IMR-90 (cell line): ENCODE measurements at places on chromosomes 4 and X.

- peak; percentile 43 for DNase-seq
These were observed 242.0 kb downstream of the BCOR start for GRCh38 chrX:39855748-39856129.

DNA sequence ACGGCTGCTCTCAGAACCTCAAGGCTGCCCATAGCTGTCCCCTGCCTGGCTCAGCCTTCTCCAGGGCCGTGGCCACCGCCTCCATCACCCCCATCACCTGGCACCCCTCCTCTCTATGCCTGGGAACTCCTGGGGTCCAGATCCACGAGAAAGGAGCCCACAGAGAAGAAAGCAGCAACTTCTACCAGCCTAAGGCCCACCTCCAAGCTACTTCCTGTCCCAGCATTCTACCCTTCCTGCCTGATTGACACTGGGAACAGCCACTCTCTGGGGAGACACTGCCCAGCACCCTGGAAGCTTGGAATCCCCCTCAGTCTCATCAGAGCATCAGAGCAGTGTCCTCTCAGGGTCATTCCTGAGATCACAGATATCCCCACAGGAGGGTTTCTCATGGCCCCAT, 36.9 kb upstream of the PROM1 start:
- DNase-seq = peak; percentile 1

GRCh38 chr4:37422638-37423037, 178.1 kb downstream of the NWD2 start:
- DNase-seq = no peak

DNA sequence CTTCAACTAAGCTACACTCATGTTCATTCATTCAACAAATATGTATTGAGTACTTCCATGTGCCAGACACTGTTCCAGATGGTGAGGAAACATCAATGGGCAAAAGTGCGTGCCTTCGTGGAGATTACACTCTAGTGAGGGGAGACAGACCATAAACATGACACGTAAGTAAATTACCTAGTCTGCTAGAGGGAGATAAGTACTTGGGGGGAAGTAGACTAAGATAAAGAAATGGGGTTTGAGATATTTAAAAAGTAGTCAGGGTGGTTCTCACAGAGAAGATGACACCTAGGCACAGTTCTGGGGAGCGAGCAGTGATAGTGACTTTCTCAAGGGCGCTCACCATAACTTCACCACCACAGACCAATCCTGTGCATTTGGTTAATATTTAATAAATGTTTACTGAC, 11.7 kb downstream of the JCHAIN start:
- DNase-seq = peak; percentile 55

- DNase-seq = no peak
These were observed 797 bp downstream of the CD99L2 start for GRCh38 chrX:150897421-150898320.

DNA sequence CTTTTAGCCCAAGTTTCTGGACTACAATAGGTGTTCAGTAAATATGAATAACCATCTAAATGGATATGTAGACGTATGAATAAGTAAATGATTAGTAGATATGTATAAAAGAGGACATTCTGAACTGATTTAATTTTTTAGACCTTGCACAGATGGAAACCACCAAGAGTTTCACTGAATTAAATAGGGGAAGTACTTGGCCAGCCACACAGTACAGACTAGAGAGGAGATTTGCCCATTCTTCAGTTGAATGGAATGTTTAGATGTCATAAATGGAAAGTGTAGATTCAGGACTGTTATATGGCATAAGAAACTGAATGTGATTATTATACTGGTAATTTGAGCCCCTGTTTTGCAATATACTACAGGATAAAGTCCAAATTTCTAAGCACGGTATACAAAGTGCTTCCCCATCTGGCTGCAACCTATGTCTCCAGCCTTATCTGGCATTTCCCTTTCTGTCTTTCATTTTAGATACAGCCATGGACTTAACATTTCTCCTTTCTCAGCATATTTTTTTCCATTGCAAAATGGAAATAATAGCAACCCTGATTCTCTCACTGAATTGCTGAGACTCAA, 137.8 kb upstream of the HS3ST1 start:
- DNase-seq = peak; percentile 77
